Stimulated activated CD8-positive, alpha-beta memory T cell treated with anti-CD3 and anti-CD28 coated beads, Interleukin-7, amount 100 ng/mL, for 1 hour (primary cell): ENCODE measurements at places on chromosomes 13 and 19.

- no peak for DNase-seq
These were observed 146.3 kb upstream of the ZNF536 start for GRCh38 chr19:30225676-30226463.

GRCh38 chr19:35041548-35042055 is at the start of gene HPN:
Gene HPN (plus strand): TSS chr19:35041721. CDS start chr19:35042507, 786 bp downstream.
- no peak for DNase-seq

DNA sequence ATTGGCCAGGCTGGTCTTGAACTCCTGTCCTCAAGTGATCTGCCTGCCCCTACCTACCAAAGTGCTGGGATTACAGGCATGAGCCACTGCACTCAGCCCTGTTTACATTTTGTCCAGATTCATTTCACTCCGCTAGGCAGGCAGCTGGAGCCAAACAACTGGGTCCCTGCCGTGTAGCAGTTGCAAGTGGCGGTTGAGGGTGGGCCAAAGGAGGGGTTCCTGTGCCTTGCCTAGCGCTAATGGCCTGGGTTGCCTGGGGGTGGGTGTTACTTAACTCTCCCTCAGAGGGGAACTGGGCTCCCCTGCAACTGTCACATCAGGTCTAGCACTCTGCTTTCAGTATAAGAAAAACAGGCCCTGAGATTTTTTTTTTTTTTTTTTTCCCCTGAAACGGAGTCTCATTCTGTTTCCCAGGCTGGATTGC is 7.4 kb downstream of the ACP5 start:
- no peak for DNase-seq

DNA sequence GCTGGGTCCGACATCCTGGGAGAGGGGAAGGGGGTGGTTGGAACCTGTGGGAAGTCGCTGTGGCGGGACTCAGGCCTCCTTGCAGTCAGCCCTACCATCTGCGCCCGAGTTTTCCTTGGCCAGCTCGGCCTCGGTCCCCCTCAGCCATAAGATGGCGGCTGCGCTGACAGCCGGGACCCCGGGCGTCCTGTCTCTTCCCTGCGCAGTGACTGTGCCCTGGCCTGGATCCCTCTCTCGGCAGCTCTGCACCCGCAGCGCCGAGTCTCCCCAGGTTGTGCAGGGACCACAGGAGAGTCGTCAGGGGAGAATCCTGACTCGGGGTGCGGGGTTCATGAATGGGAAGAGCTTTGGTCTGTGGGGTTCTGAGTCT is 345 bp downstream of the ZNF257 start:
- DNase-seq: peak; percentile 0

GRCh38 chr13:98485561-98485960 is 91.3 kb downstream of the STK24 start:
- no peak for DNase-seq

DNA sequence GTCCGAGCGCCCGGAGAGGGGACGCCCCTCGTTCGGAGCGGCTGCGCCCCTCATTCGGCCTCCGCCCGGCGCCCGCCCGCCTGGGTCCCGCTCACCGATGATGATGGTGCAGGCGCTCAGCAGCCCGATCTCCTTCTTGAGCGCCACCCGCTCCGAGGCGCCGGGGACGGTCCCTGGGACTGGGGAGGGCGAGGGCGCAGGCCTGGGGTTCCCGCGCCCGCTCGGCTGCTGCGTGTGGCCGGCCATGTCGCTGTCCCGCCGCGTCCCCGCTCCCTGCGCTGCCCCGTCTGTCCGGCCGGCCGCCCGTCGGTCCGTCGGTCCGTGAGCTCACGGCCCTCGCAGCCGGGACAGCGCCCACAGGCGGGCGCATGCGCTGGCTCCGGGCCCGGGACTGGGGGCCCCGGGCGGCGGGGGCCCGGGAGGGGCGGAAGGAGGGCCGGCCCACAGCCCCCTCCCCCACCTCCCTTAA is at the start of gene SLC7A10:
TSS of gene SLC7A10 (minus strand) at position 393 of the 469 bp plus-strand sequence. CDS start at position 246, 147 bp downstream.
- DNase-seq: no peak

GRCh38 chr13:51823359-51823758 is 19.4 kb upstream of the DHRS12 start:
- DNase-seq: no peak

GRCh38 chr19:40962460-40962961 is 28.6 kb upstream of the CYP2B6 start:
- no peak for DNase-seq

DNA sequence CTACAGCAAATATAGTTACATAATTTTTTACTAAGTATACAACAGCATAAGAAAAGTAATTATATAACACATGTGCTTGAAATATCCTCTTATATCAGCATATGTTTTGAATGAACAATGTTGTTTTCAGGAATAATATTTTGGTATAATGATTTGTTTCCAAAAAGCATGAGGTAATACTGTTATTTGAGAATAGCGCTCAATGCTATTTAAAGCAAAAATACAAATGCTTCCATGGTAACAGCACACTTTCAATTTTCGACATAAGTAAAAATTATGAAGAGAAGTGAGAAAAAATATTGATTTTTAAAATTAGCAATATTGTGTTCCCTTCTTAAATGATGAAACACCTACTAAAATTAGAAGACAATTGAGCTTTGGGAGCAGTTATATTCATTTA is 715.9 kb upstream of the ATXN8OS start:
- no peak for DNase-seq

DNA sequence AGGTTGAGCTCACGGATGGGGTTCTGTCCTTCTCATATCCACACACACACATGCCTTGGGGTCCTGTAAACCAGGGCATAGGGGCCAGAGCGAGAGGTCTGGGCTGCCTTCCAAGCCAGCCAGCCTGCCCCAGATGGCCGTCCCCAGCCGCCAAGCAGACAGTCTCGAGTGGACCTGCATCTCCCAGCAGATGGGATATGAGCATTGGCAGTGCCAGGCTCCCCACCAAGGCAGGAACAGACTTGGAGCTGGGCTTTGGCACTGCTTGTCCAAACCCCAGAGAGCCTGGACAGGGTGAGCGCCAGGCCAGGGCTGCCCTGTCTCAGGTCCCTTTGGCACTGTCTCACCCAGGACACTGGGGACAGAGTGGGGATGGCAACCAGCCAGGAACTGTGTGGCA is 130.4 kb downstream of the DPF1 start:
- DNase-seq: no peak

GRCh38 chr13:73842626-73843025 is 291.6 kb downstream of the KLF12 start:
- no peak for DNase-seq

GRCh38 chr19:57276430-57276829 is 3.9 kb upstream of the ZNF460 start:
- no peak for DNase-seq

DNA sequence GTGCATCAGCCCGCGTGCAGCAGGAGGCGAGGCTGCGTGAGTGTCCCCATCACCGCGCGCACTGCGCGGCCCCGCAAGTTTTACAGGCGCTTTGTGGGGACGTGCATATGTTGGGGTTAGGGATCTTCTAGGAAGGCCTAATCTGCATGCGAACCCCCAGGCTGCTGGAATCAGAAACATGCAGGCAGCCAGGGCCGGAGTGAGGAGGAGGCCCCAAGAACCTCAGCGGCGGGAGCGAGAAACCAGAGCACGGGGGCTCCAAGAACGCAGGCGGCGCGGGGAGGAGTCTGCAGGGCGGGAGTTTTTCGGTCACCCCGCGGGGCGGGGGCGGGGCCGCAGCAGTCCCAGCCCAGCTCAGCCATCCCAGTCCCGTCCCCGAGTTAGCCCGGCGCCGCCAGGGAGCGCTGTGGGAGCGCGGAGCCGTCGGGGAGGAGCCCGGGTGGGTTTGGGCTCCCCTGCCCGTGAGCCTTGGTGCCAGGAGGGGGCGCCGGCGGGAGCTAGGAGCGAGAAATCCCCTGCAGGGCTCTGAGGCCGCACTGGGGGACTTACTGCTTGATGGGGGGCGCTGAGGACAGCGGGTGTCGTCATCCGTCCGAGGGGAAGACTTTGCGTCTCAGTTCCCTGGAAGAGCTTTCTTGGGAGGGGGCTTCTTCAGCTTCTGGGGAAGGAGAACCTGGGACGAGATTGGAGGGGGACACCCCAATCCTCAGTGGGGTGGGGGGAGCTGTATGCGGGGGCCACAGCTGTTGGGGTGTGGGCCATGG is 933 bp upstream of the NRTN start:
- DNase-seq: peak; percentile 73

DNA sequence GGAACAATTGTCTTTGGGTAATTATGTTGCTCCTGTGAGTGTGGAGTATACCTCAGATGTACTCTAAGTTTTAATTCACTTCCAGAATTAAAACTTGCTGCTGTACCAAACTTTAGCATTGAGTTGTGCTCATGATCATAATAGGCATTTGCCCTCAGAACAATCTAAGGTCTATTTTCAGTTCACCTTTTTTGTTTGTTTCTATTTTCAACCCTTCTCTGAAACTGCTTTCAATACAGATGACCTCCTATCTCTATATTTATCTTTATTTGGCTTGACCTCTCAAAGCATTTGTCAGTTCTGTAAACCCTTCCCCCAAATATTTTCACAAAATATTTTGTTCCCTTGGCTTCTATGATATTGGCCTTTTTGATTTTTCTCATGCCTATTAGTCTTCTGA is 873.0 kb downstream of the OLFM4 start:
- DNase-seq: no peak

DNA sequence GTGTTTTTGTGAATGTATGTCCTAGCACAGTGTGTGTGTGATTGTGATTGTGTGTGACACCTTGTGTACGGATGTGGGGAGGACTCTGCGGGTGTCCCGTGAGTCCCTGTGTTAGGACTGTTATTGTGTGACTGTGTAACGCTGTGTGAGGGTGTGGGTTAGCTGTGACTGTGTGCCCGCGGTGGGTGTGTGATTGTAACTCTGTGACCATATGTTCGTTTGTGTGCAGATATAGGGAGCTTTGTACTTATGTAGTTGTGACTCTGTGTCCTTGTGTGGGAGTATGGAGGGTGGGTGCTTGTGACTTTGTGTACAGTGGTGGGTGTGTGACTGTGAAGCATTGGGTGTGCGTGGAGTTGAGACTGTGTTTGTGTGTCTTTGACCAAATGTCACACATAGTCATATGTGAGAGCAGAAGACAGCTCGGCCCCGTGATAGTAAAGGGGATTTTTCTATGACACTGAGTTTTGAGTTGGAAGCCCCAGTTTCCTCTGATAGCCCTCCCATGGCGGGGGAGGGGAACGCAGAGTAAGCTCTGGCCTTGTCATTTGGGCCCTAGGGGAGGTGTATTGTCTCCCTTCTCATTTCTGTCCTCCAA is 949 bp upstream of the ZNF260 start:
- peak; percentile 0 for DNase-seq

- DNase-seq: no peak
These were observed 670 bp downstream of the BSPH1 start for GRCh38 chr19:47991191-47991808.

DNA sequence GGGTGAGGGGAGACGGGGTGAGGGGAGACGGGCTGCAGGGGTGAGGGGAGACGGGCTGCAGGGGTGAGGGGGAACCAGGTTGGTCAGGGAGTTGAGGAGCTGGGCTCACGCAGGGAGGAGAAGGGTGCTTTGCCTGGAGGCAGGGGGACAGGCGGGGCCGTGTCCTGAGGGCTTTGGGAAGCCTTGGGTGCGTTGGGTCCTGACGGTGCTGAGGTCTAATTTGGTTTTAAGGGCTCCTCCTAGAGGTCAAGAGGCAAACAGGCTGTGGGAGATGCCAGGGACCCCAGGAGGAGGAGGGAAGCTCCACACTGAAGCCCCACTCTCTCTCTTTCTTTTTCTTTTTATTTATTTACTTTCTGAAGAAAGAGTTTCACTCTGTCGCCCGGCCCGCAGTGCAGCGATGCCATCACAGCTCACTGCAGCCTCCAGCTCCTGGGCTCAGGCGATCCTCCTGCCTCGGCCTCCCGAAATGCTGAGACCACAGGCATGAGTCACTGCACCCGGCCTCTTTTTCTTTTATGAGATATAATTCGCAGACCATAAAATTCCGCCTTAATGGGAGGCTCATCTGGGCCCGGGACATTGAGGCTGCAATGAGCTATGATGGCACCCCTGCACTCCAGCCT is 9.3 kb upstream of the MISP start:
- no peak for DNase-seq

DNA sequence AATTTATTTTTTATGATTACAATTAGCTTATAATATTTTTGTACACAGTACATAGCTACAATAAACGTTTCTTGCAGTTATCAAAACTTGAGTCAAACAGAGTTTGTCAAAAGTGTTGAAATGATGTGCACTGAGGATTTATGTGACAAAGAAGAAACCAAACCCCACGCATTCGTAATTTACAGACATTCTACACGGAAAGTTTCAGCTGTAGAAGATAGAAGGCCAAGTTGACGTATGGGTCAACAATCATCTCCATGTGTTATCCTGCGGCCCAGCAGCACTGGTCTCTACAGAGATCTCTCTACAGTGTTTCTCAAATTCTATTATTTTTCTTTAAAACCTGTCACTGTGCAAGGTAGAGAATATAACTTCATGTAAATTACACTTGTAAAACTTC is 1507.6 kb downstream of the PCDH9 start:
- DNase-seq: no peak

DNA sequence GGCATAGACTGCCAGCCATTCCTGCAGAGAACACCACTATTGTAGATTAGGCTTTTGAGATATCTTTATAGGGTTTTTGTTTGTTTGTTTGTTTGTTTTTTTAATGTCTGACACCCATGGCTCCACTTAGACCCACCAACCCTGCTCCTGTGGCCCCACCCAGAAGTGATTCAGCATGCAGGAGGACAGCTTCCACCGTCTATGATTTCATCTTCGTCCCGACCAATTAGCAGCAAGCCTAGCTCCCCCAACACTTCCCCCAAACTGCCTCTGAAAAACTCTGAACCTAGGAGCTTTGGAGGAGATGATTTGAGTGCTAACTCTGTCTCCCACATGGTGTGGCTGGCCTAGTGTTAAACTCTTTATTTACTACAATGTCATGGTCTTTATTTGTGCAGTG is 108.3 kb upstream of the RXFP2 start:
- no peak for DNase-seq

DNA sequence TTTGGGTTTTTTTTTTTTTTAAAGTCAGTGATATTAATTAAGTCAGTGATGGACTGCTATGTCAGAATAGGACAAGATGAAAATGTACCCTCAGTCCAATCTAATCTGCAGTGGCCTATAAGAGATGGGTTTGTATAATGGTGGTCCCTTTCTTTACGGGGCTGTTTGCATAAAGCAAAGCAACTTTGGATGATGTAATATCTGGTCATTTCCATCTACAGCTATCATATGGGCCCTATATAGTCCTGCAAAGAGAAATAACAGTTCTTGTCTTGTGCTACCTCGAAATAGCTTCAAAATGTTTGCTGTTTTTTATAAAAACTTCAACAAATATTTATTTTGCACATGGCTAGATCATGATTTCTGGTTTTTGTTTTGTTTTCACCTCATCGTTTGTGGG is 20.2 kb upstream of the POMP start:
- no peak for DNase-seq

- DNase-seq: peak; percentile 29
These were observed 42.3 kb downstream of the GJA3 start for GRCh38 chr13:20118268-20119140.

GRCh38 chr13:107208889-107209288 is 641.0 kb upstream of the ARGLU1 start:
- no peak for DNase-seq
